ENCODE measurements at places on chromosomes 3 and 15. TPM values are rescaled to one million over a fixed set of nuclear protein-coding genes. Genes with fewer than 3 reads are reported as not detected.

DNA sequence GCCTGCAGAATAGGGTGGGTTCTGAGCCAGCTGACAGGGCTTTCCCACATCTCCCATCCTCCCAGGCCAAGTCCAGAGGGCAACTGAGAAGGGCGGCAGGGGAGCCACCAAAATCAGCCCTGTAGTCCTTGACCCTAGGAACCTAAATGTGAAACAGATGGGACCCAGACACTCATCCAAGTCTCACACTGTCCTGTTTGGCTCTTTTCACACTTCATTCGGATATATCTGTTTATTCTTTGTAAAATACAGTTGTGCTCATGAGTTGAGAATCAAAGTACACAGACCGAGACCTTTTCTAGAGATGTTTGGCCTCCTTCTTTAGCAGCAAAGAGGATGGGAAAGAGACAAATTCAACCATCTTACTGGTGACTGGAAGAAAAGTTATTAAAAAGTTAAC is 348.4 kb downstream of the MECOM start:
- H3K36me3 ChIP-seq: no peaks in the 10 kb centered on the region
- H3K27me3 ChIP-seq: peaks cover 11% of the 10 kb centered on the region
- no peak overlapping the region for H3K27ac ChIP-seq

- H3K27ac ChIP-seq: no peak overlapping the region
- H3K4me1 ChIP-seq: no peaks in the 10 kb centered on the region
- H3K4me3 ChIP-seq: no peak overlapping the region
- no peaks in the 10 kb centered on the region for H3K27me3 ChIP-seq
- H3K36me3 ChIP-seq: no peaks in the 10 kb centered on the region
Observed at GRCh38 chr3:81938681-81939080, 177.2 kb upstream of the GBE1 start.

GRCh38 chr15:91407269-91407889 is 307.3 kb downstream of the SV2B start:
- H3K36me3 ChIP-seq: no peaks in the 10 kb centered on the region
- no peaks in the 10 kb centered on the region for H3K27me3 ChIP-seq
- H3K4me1 ChIP-seq: no peaks in the 10 kb centered on the region
- DNase-seq: peak; percentile 12
- H3K4me3 ChIP-seq: no peak overlapping the region

SUMF1 gene
- polyA plus RNA-seq: 55.3 TPM
